ENCODE measurements at places on chromosomes 7 and 10. TPM values are rescaled to one million over a fixed set of nuclear protein-coding genes. Genes with fewer than 3 reads are reported as not detected.

GRCh38 chr7:108118959-108119358, 11.2 kb downstream of the LAMB4 start:
- no peak for DNase-seq

DNA sequence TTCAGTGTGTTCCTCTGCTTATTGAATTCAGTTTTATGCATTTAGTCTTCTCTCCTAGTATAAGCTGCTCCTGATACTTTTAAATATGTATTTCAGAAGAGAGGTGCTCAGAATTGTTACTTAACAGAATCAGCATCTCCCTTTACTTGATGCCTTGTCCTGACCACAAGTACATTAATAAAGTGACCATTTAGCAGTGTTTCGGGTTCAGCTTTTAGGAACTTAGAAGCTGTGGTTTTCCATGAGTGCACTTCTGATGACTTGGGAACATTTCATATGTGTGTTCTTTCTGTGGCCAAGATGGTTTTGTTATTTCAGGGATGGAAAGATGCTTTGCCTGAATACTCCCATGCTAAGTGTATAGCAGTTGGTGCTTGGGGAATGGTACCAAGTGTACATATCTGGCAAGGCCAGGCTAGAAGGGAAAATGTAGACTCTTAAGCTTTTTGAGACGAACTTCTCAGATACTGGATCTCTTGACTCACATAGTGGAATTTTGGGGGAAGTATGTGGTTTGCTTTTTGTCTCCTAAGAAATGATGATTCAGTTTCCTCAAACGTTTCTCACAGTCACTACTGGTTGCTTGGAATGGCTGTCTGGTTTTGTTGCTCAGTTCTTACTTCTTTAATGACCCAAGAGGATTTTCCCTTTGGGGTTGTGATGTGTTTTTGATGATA, 17.2 kb downstream of the SGPL1 start:
- no peak for DNase-seq

DNA sequence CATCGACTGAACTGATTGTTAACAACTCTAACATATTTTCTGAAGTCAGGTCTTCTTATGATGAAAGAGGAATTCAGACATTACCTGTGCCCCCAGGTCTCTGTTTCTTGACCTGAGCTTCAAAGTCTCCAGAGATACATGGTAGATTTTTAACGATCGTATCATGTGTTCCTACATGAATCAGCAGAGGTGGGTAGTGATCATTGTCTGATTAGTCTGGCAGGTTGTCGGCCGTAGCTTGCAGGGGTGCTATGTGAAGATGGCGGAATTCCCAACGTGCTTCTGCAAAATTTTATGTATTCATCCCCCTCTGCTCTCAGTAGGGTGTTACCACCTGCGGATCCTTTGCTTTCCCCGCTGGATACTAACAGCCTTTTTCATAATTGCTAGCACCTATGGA, 581.9 kb downstream of the GATA3 start:
- no peak for DNase-seq

DNA sequence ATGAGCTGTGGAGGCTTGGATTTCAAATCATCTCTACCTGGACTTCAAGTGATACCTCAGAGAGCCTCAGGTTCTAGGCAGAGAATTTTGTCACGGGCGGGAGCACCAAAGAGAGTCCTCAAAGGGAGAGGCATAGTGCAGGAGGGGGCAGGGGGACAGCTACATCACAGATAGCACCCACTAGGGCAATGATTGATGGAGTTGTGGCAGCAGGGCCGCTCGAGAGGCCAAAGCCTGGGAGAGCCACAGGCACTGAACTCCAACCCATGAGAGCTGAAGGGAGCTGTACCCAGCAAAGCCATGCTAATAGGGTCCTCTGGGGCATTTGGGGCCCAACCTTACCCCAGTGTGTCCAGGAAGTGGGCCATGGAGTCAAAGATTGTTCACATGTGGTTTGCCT, 232.0 kb upstream of the PCDH15 start:
- no peak for DNase-seq

DNA sequence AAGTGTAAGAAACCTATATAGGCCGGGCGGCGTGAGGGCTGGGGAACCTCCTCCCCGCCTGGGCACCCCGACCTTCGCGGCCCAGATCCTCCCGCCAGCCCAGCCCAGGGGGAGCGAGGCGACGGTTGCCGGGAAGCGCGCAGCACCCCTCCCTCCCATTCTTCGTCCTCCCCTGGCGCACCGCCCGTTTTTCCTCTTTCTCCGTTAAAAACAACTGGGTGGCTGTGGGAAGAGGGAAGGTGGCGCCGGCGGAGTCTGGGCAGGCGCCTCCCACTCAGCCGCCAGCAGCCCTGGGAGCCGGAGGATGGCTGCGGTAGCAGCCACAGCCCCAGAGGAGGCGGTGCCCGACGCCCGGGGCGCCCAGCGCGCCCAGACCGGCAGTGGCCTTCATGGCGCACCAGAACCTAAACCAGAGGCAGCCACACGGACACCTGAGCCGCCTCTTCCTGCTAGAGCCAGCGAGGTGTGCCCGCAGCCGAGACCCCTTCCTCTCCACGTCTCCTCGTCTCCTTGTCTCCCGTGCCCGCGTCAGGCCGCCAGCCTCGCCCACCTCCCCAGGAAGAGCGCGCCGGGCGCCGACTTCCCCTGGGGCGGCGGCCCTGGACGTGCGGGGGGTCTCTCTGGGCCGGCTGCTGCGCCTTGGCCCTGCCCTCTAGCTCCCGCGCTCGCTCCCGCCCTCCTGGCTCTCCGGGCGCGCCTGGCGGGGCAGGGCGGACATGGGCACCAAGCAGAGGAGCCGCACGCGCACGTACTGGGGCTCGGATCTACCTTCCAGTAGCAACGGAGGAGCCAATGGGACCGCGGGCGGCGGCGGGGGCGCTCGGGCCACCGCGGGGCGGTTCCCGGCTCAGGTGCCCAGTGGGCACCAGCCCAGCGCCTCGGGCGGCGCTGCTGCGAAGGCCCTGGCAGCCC, 32.8 kb upstream of the SFTPD start:
- peak; percentile 71 for DNase-seq

DNA sequence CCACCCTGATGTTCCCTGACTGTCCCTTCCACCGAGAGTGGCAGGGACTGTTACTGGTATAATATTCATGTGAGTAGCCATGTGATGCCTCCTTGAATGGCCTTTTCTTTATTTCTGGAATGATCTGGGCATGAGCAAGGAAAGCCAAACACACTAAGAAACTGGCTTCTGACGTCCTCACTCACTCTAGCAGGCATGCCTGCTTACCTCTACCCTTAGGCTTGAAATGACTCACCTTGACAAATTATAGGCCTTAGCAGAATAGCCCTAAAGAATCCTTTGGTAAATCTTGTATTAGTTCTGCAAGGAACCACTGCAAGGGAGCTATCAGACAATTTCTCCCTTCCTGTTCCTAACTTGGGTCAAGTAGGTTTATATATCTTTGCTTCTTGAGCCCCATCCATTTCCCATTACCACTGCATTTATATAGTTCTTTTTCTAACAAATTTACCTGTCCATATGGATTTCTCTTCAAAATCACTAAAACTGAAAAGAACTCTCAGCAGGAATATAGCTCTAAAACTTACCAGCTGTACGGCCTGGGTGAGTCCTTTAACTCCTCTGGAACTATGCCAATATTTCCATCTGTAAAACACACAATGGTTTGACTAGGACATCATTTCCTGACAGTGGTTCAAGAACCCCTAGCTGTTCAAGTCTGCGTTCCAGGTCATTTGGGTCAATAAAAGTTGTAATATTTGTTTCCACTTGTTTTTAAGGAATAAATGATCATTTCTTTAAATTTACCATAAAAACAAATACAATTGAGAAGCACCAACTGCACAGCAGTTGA, 13.0 kb upstream of the NDUFA5 start:
- DNase-seq, result no peak

DNA sequence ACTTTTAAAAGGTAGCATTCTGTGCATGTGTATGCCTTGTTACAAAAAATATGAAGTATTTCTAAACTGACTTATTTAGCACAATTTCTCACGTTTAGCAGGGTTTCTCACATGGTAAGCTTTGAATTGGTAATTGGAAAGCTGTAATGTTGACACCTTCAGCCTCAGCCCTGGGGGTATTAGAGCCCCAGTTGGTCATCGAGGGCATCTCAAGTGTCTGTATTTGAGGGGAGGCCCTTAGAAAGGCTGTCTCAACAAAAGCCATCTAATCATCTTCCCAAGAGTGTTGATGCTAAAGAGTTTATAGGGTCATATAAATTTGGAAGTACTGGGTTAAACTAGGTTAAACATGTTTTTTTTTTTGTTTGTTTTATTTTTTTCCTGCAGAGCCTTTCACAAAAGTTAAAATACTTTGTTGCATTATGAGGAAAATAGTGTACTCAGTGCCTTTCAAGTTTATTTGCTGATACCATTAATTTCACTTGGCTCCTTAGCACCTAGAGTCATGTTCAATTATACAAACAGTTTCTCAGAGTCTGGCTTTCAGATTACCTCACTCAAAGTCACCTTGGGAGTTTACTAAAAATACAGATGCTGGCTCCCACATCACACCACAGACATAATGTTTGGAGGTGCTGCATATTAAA, 134.0 kb downstream of the CD36 start:
- DNase-seq, result no peak

GRCh38 chr10:2878818-2879217, 188.5 kb upstream of the PFKP start:
- DNase-seq, result no peak

GRCh38 chr7:74479066-74479781, 25.5 kb downstream of the GTF2IRD1 start:
- no peak for DNase-seq

DNA sequence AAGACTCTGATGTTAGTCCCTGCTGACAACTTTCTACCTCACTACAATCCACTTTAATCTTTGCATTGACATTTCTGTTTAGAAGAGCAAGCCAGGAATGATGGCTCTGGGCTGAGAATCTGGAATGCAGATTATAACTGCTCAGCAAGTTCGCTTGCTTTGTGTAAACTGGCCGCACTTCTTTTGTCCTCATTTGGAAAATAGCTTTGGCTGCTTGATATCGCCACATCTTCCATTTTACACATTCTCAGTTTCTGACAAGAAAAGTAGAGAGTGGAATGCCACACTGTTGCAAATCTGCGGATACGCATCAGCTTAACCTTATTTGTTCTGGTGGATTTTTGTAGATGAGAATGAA, 429.8 kb downstream of the KCNMA1 start:
- DNase-seq, result no peak

- no peak for DNase-seq
Measured at GRCh38 chr10:121106611-121107010, 255.4 kb downstream of the WDR11 start.

DNA sequence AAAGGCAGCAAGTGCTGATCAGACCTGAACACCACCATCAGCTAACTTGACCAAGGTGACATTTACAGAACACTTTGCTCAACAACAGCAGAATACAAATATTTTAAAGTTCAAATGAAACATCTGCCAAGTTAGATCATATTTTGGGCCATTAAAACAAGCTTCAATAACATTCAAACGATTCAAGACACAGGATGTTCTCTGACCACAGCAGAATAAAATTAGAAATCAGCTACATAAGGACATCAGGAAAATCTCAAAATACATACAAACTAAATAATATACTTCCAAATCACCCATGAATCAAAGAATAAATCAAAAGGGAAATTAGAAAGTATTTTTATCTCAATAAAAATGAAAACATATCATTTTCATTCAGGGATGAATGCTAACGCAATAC, 173.0 kb downstream of the PKD1L1 start:
- no peak for DNase-seq

GRCh38 chr7:103569621-103570305, 123.8 kb upstream of the SLC26A5 start:
- DNase-seq, result no peak

DNA sequence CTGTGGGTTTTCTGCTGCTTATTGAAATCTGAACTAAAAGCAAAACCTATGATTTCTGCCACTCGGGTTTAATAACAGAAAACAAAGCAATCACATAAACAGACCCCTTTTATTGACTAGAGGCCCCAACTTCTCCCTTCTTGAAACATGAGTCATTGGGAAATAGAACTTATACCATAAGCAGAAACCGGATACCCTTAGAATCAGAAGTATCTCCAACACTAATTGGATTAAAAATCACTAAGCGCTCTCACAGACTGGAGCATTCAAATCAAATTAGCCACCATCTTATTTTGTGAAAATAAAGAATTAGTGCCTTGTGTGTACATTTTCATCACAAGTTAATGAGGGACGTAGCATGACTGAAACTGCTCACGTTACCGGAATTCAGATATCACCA, 206.9 kb downstream of the WDR11 start:
- no peak for DNase-seq

DNA sequence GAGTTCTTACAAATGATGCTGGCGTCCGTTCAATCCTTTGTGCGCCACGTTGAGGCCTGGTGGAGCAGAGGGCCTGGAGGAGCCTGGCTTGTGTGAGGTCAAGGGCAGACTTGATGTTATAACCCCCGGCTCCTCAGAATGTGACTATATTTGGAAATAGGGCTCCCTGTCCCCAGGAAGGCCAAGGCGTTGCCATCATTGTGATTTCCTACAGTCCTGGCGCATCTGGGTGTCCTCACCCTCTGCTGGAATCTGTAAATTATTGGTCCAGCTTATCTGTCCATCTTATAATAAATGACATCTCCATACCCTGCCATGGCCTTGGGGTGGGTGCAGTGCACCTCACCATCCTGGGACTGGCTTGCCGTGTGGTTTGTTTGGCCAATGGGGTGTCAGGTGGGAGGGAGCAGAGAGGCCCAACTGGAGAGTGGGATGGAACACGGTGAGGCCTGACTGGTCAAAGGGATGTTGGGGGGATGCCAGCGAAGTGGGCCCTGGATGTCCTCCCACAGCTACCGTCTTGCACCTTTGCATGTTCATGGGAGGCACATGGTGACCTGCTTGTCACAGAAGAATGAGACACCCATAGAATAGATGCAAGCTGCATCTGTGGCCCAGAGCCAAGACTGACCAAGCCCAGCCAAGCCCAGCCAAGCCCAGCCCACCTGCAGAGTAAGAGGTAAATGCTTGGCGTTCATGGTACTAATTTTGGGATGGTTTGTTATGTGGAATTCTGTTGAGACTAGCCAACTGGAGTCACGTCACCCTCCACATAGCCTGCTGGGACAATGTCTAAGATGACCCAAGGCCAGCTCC, 11.1 kb upstream of the LRRC27 start:
- no peak for DNase-seq

Gene KIF11
- 128 TPM for total RNA-seq

Gene SDHAF3
- 59.5 TPM for total RNA-seq

Gene RAPGEF5
- 4.6 TPM for total RNA-seq

Gene MASTL
- 56.1 TPM for total RNA-seq

Gene UTF1
- not detected for total RNA-seq

Gene PDZD7
- total RNA-seq, result 0.25 TPM

Gene LEP
- total RNA-seq, result not detected
